Liver (tissue), 10 donors: ENCODE measurements at places on chromosomes 2 and 18.

DNA sequence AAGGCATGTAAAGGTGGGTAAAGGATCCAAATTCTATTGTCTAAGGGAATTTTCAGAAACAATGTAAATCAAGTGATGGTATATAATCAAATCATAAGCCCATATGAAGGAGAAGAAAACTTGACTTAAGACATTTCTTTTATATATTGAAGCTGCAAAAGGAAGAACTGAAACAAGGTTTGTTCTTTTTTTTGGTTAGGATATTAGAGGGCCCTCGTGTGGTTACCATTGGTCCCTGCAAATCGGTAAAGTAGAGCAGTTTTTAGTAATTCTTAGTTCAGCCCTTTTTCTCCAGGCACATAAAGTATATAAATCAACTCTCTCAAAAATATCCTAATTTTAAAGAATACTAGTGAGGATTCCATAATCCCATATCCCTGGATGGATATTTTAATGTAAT lies 105.6 kb upstream of the STK17B start:
- no peak for DNase-seq

DNA sequence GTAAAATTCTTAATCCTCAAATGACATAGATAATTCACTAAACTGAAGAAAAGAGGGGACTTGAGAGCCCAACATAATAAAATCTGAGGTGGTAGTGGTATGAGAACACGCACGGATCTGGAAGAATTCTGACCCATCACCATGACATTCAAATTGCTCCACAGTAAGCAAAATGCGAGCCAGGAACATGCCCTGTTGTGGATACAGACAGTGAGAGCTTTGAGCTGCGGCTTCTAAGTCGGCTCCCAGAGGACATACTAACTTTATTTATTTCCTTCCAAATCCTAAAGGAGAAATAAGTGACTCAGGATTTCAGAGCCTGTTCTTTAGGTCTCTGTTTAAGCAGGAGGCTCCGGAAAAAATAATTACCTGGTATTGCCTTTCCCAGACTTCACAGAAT lies 143.4 kb upstream of the SMAD7 start:
- no peak for DNase-seq

- DNase-seq: no peak
Observed at GRCh38 chr2:209986415-209986814, 16.0 kb upstream of the RPE start.

- DNase-seq: no peak
Observed at GRCh38 chr2:172299741-172300140, 127.6 kb upstream of the ITGA6 start.

GRCh38 chr2:96218508-96219131 lies 10.0 kb upstream of the STARD7 start:
- DNase-seq: no peak

DNA sequence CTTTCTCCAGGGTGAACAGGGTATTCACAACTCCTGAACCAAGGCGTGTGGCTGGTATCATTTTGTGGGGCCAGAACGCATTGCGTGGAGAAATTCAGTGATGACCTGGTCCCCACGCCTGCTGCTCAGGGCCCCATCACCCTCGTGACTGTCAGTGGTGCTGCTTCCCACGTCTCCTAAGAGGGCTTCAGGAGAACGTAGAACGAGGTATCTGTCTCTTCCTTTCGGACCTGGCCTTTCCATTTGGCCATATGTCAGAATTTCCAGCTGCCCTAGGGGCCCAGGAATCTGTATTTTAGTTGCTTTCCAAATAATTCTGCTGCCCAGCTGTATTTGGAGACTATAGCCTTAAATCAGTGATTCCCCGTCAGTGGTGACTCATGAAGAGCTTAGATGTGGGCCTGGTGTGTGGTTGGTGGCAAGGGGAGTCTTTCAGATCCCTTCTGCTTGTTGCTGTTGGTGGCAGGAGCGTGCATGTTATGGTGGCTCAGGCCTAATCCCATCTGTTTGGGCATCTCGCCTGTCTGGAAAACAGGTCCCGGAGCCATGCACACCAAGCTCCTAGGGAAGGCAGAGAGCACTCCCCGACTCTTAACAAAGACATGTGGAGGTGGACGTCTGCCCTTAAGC lies 56.4 kb downstream of the NPAS2 start:
- DNase-seq: no peak

GRCh38 chr18:77373730-77374445 lies 124.2 kb downstream of the GALR1 start:
- no peak for DNase-seq

GRCh38 chr18:49089049-49089448 lies 138.3 kb upstream of the SMAD7 start:
- DNase-seq: no peak

- no peak for DNase-seq
Observed at GRCh38 chr2:234555616-234556249, 58.9 kb upstream of the ARL4C start.

GRCh38 chr2:16050908-16051489 lies 110.6 kb downstream of the MYCN start:
- DNase-seq: no peak

DNA sequence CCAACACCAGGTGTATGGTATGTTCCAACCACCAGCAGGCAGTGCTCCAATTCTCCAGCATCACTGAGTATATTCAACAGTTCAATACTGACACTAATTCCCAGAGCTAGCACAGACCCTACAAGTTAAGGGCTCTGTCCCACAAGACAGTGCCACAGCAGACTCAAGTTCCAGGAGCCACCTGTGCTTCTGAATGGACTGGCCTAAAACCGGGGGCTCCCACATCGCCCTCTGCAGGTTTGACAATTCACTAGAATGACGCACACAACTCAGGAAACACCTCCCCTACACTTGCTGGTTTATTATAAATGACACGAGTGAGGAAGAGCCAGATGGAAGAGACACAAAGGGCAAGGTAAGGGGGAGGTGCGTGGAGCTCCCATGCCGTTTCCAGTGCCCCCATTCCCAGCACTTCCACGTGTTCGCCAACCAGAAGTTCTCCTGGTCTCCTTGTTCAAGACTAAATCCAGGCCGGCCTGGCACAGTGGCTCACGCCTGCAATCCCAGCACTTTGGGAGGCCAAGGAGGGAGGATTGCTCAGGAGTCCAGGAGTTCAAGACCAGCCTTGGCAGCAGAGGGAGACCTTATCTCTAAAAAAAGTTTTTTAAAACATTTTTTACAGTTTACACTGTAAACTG lies 12.2 kb upstream of the ATP6V1B1 start:
- no peak for DNase-seq

GRCh38 chr2:198073253-198073652 lies 268.9 kb downstream of the PLCL1 start:
- DNase-seq: no peak

DNA sequence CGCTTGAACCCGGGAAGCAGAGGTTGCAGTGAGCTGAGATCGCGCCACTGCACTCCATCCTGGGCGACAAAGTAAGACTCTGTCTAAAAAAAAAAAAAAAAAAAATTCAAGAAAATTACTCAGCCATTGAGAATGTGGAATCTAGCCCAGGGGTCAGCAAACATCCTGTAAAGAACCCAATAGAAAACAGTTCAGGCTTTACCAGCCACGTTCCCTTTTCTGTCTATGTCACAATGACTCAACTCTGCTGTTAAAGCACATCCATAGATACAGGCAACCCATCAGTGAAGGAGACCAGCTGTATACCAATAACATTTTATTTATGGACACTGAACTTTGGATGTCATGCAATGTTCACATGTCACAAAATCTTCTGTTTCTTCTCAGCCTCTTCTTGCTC lies 435.6 kb upstream of the GYPC start:
- no peak for DNase-seq
